NCI-H187 (cell line): ENCODE measurements at places on chromosomes 7 and 10.

- no peak for DNase-seq
These were observed 45.4 kb upstream of the MBL2 start for GRCh38 chr10:52818019-52818418.

DNA sequence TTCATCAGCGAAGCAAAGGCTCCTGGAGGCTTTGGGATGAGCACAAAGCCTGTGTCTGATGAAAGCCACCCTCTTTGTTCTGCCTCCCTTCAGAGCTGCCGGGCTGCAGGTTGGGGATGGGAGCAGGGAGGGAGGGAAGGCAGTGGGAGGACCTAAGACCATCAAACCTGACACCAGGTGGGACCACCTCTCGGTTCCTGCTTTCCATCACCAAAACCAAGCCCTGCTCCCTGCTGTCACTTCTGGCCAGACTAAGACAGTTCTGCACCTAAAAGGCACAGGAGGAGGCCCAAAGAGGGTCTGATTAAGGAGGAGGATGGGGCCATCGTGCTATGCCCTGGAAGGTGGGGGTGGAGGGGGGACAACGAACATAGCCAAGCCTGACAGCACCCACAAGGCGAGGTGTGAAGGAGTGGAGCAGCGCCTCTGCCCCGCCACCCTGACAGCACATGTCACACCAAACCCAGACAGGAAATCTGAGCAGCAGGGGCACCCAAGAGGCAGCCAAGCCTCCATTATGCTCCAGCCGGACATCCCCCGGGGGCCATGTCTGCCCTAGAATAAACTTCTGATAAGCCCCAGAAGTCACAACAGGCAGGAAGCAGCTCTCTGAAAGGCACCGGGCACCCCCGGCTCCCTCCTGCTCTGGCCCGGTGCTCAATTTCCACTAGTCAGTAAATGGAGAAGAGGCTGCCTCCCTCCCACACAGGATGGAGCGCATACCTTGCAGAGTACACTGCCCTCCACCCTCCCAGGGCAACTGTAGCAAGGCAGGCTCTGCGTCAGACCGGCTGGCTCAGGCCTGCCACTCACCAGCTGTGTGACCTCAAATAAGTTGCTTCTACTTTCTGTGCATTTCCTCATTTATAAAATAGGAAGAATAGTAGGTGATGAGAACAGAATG, 48.9 kb downstream of the DLG5 start:
- no peak for DNase-seq

DNA sequence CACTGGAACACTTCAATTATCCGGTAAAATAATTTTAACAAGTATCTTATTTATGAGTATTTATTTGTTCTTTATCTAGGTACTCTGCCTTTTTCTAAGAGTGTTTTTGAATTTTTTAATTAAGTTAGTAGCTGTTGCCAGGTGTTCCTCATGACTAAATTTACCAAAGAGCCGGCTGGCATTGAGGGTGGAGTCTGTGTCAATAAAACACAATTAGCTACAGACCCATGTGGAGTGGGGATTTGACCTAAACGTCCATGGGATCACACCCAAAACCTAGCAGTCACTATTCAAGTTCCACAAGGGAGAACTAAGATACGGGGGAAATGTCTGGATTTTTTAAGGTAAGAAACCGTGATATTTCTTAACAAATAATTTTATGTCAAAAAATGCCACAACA, 9.8 kb downstream of the SLC16A12 start:
- no peak for DNase-seq

DNA sequence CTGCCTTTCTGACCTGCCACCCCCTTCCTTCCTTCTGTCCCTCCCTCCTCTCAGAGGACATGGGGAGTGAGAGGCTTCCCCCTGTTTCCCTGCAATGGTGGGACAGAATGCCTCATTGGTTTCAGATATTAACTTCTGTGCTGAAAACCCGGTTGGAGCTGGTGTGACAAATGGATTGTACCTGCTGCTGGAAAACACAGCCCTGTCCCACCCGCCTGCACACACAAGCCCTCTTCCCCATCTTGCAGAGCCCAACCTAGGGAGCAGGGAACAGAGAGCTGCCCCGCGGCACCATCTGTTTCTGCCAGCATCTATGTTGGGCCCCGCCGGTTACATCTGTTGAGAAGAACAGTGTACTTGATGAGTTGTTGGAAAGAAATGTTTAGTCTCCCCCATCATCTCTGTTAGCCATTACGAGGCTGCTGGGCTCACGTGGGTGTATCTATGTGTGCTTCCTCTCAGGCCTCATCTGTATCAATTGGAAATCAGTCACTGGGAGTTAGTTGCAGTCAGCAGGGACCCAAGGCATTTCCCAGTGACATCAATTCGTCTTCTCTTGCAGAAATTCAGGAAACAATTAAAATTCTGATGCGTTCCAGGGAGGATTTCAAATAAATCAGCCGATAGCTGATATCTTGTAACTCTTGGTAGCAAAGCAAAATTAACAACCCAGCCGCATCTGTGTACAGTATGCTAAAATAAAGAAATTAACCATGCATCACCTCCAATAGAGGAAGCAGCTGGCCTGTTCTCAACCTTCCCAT, 725.6 kb upstream of the GALNT17 start:
- DNase-seq, result no peak

- no peak for DNase-seq
These were observed 70.8 kb upstream of the TEX47 start for GRCh38 chr7:88866265-88866863.

- DNase-seq, result no peak
These were observed 24.1 kb downstream of the SYPL1 start for GRCh38 chr7:106088014-106088413.

GRCh38 chr10:29946953-29947700, 112.3 kb downstream of the JCAD start:
- DNase-seq, result no peak

- DNase-seq, result no peak
These were observed 16.1 kb downstream of the USP6NL start for GRCh38 chr10:11595395-11595692.

GRCh38 chr7:157278167-157278790, 58.5 kb upstream of the DNAJB6 start:
- DNase-seq, result no peak

DNA sequence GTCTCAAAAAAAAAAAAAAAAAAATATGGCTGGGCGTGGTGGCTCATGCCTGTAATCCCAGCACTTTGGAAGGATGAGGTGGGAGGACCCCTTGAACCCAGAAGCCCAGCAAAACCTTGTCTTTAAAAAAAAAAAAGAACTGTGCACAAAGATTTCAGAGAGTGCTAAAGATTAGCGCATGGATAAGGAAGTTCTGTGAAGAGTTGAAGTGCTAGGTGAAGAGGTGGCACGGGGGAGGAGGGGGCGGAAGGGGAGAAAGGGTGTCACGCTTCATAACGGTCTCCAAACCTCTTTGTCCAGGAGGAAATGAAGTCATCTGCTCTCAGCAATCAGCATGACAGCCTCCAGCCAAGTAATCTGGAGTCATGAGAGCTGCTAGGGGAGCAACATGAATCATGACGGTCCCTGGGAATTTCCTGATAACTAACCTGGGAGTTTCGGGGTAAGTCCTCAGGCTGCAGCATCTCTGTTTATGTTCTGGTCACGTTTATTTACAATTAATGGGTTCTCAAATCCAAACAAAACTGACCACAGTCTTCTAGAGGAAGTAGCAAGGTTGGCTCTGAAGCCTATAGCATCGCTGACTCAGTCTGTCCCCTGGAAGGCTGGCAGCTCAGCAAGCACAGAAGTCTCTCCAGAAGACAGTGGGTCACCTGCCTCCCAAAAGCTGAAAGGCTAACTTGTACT, 1.9 kb upstream of the PLAU start:
- no peak for DNase-seq

GRCh38 chr7:90597563-90598253, 1.6 kb downstream of the CDK14 start:
- no peak for DNase-seq

GRCh38 chr10:51031950-51032349, 42.3 kb upstream of the PRKG1 start:
- no peak for DNase-seq

DNA sequence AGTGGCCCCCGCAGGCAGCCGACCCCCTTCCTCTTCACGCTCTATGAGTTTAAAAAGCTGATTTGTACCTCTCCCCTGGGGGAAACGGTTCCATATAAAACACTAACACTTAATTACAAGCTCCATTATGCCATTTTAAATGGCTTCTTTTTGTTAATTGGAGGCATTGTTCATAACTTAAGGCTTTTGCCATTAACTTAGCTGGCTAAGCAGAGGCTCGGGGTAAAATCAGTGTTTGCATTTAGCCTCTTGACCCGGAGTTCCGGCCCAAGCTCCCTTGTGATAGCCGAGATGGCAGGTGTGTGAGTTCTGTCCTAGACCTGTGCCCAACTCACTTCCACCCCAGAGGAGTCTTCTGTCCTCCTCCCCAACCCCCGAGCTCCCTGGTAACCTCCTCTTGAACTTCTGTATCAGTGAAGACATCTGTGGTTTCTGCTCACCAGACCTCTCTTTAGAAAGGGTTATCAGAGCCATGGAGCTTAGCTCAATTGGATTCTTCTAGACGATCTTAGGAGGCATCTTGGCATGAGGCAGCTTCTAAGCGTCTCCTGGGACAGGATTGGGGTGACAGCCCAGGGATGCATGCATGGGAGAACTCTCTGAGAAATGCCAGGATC, 34.2 kb upstream of the SH2B2 start:
- no peak for DNase-seq

GRCh38 chr10:29471544-29471859, 163.3 kb downstream of the SVIL start:
- no peak for DNase-seq
